Thyroid gland (tissue), 4 donors: ENCODE measurements at places on chromosomes 5 and 9.
A peak's percentile ranks its signal among the peaks of the same experiment; 100 is the strongest.

DNA sequence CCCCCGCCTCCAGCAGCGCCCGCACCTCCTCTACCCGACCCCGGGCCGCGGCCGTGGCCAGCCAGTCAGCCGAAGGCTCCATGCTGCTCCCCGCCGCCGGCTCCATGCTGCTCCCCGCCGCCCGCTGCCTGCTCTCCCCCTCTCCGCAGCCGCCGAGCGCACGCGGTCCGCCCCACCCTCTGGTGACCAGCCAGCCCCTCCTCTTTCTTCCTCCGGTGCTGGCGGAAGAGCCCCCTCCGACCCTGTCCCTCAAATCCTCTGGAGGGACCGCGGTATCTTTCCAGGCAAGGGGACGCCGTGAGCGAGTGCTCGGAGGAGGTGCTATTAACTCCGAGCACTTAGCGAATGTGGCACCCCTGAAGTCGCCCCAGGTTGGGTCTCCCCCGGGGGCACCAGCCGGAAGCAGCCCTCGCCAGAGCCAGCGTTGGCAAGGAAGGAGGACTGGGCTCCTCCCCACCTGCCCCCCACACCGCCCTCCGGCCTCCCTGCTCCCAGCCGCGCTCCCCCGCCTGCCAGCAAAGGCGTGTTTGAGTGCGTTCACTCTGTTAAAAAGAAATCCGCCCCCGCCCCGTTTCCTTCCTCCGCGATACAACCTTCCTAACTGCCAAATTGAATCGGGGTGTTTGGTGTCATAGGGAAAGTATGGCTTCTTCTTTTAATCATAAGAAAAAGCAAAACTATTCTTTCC lies 19.3 kb downstream of the CDKN2A start:
- no peak overlapping the region for H3K27ac ChIP-seq
- peak; percentile 19 for DNase-seq
- peaks cover 70% of the 10 kb centered on the region for H3K27me3 ChIP-seq
- H3K4me3 ChIP-seq = no peak overlapping the region
- H3K36me3 ChIP-seq = no peaks in the 10 kb centered on the region

DNA sequence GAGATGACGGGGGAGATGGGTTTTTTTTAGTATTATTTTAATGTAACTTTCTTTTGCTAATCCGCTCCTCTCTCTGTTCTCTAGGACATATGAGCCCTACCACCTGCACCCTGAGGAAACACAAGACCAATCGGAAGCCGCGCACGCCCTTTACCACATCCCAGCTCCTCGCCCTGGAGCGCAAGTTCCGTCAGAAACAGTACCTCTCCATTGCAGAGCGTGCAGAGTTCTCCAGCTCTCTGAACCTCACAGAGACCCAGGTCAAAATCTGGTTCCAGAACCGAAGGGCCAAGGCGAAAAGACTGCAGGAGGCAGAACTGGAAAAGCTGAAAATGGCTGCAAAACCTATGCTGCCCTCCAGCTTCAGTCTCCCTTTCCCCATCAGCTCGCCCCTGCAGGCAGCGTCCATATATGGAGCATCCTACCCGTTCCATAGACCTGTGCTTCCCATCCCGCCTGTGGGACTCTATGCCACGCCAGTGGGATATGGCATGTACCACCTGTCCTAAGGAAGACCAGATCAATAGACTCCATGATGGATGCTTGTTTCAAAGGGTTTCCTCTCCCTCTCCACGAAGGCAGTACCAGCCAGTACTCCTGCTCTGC lies 4.8 kb downstream of the MSX2 start:
- peaks cover 3% of the 10 kb centered on the region for H3K4me1 ChIP-seq
- H3K27ac ChIP-seq = no peak overlapping the region
- H3K27me3 ChIP-seq = peaks cover 10% of the 10 kb centered on the region
- H3K36me3 ChIP-seq = no peaks in the 10 kb centered on the region

DNA sequence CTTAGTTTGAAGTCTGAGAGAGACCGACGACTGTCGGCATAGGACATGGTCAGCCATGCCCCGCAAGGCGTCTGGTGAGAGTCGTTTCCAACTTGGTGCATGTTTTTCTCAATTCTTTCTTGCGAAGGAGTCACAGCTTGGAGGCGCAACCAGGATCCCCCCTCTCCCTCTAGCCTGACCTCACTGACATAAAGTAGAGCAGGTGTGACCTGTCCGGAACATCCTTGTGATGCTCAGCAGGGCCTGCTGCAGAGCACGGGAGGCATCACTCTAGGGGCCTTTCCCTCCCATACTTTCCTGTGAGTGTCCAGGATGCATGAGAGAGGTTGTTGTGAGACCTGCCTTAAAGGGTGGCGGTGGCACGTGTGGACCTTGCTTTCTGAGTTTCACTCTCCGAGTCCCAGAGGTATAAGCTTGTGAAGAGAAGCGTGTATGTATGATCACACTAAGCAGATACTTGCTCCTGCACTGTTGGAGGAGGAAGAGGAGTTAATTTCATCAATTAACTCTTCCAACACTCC lies 5.0 kb downstream of the TENT4A start:
- H3K4me3 ChIP-seq = no peak overlapping the region
- no peak overlapping the region for H3K27ac ChIP-seq
- peaks cover 67% of the 10 kb centered on the region for H3K4me1 ChIP-seq

DNA sequence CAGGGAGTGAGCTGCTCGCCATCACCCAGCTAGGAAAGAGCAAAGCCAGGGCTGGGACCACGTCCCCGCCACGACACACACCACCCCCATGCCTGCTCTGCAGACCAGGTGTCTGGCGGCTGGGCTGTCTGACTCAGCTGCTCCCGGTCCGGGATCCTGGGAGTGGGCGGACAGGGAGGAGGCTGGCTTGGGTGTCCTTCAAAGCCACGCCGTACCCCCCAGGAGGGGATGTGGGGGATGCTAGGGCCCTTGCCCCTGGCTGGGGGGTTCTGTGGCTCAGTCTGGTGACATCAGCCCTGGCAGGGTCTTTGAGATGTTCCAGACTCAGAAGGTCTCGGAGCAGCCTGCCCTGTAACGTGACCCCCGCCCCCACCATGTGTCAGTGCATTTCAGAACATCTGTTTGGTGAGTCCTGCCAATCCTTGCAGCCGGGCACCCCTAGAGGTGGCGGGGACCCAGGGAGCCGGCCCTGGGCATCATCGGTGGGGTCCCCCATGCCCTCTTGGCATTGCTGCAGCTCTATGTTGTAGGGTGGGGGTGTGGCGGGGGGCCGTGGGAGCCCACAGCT lies 62.3 kb downstream of the HMCN2 start:
- no peaks in the 10 kb centered on the region for H3K27me3 ChIP-seq
- no peak overlapping the region for H3K27ac ChIP-seq
- no peak for DNase-seq
- no peaks in the 10 kb centered on the region for H3K36me3 ChIP-seq

- no peak for DNase-seq
- no peaks in the 10 kb centered on the region for H3K36me3 ChIP-seq
- H3K4me1 ChIP-seq = no peaks in the 10 kb centered on the region
- H3K27me3 ChIP-seq = no peaks in the 10 kb centered on the region
- no peak overlapping the region for H3K4me3 ChIP-seq
Measured at GRCh38 chr5:150148117-150148927, 7.3 kb downstream of the PDGFRB start.

DNA sequence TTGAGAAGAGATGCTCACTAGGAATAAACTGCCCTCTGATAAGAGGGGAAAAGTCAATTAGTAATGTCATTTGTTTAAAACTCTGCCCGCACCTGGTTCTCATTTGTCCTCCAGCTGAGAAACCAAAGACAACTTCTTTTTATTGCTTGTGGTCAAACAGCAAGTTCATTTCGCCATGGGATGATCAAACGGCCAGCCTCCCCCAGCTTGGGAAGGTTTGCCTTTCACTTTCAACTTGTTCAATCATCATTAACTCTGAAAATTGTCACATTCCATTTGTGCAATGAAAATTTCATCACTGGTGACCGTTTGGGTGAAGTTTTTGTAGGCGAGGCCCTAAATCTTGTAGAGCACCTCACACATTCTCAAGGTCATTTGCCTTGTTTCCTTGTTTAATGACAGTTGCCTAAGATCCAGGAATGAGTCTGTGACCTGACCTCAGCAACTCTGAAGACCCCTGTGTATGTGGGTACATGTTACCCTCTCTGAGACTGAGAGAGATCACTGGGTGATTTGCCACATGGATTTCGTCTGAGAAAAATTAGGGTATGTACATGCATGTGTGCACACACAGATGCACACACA lies 117.7 kb downstream of the MARCHF3 start:
- H3K27ac ChIP-seq = no peak overlapping the region
- H3K4me1 ChIP-seq = no peaks in the 10 kb centered on the region
